Progenitor cell of endocrine pancreas (in vitro differentiated cells): ENCODE measurements at places on chromosomes 11 and 22.

DNA sequence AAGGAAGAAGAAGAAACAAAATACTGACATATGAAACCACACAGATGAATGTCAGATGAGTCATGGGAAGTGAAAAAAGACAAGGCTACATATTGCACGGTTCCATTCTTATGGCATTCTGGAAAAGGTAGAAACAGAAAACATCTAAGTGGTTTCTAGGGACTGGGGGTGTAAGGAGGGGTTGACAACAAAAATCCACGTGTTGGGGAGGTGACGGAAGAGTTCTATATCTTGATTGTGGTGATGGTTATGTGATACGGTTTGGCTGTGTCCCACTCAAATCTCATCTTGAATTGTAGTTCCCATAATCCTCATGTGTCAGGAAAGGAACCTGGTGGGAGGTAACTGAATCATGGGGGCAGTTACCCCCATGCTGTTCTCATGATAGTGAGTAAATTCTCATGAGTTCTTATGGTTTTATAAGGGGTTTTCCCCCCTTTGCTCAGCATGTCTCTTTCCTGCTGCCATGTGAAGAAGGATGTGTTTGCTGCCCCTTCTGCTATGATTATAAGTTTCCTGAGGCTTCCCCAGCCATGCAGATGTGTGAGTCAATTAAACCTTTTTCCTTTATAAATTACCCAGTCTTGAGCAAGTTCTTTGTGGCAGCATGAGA is 6.4 kb upstream of the ARFGAP3 start:
- no peak for DNase-seq

DNA sequence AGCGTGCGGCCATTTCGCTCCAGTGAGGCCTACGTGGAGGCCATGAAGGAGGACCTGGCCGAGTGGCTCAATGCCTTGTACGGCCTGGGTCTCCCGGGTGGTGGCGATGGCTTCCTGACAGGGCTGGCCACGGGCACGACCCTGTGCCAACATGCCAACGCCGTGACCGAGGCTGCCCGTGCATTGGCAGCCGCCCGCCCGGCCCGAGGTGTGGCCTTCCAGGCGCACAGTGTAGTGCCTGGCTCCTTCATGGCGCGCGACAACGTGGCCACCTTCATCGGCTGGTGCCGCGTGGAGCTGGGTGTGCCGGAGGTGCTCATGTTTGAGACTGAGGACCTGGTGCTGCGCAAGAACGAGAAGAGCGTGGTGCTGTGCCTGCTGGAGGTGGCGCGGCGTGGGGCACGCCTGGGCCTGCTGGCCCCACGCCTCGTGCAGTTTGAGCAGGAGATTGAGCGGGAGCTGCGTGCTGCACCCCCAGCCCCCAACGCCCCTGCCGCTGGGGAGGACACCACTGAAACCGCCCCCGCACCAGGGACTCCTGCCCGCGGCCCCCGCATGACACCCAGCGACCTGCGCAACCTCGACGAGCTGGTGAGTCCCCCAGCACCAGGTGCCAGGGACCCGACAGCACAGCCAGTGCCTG is 1.8 kb downstream of the GAS2L1 start:
- DNase-seq: no peak

DNA sequence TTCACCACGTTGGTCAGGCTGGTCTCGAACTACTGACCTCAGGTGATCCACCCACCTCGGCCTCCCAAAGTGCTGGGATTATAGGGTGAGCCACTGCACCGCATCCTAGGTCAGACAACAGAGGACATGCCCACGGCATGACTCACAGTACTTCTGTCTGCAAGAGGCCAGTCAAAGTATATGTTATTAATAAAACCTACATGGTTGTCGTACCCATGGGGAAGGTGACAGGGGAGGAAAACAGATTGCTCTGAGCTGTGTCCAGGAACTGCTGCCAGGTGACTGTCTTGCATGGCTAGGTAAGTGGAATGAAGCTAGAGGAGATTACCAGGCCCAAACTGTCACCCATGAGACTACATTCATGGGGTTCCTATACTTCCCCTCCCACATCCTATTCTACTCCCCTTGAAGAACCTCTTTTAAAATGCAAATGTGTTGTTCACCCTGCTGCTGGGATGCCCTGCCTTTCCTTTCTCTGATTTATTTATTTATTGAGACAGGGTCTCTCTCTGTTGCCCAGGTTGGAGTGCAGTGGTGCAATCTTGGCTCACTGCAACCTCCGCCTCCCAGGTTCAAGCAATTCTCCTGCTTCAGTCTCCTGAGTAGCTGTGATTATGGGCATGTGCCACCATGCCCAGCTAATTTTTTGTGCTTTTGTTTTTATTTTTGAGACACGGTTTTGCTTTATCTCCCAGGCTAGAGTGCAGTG is 2.0 kb upstream of the NLRX1 start:
- DNase-seq: no peak

- no peak for DNase-seq
Observed at GRCh38 chr22:23072911-23073491, 2.7 kb downstream of the GNAZ start.

DNA sequence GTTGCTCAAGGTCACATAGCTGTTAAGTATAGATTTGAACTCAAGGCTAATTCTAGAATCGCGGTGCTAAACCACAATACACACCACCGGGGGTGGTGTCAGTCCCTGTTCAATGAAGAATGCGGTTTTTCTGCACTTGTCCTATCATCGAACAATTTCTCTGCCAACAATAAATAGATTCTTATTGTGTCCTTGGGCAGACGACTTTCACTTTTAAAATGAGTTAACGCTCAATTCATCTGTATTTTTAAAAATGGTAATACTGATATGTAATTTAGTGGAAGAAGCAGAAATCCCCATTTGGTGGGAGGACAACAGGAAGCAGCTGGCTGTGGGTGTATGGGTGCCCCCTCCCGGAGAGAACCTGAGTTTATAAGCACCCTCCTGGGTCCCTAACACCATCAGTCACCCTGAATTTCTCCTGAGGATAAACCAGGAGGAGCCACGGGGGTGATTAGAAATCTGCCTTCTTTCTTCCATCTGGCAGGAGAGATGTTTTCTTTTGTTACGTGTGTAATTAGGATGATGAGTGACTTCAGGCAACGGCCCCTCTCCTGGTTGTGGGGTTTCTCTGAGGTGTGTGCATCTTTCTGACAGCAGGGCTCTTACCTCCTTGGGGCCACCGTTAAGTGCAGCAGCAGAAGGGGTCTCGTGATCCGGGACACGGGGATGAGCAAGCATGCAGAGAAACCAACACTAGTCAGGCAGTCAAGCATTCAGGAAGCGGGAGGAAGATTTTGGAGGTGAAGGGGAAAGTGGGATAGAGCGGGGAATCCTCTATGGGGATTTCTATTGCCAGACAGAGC is 87.7 kb downstream of the GRAMD1B start:
- DNase-seq: no peak

DNA sequence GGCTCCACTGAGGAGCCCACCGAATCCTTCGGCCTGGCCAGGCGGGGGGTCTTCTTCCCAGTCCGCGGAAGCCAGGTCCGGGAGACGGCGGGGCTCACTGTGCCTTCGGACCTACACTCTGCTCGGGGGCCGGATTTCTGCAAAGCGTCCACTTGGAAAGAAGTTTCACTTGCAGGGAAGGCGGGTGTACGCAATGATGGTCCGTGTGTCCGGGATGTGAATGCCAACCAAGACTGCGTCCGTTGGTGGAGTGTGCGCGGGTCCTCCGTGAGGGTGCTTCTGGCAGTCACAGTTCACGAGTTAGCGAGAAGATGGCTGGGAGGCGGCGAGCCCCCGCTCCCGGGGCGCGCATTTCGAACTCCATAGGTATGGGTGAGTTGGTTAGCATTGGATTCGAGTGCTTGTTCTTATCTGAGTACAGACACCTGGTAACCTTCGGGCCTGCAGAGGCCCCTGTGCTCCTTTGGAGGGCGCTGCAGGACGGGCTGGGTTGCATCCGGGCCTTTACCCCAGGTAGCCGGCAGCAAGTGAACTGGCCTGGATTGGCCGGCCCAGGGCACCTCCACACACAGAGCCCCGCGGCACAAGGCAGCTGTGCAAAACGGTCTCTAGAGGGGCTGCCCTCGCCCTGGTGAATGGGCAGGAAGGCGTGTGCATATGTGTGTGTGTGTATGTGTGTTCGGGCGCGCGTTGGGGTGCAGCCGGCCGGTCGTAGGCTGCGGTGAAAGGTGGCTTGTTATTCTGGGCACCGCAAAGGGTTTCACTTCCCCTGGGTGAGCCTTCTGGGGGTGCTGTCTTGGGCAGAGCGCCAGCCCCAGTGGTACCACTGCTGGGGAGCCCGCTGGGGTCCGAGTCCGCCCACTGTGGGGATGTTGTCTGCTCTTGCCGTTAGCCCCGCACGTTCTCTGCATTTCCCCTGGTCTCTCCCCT is 13.3 kb upstream of the CYP2R1 start:
- no peak for DNase-seq

DNA sequence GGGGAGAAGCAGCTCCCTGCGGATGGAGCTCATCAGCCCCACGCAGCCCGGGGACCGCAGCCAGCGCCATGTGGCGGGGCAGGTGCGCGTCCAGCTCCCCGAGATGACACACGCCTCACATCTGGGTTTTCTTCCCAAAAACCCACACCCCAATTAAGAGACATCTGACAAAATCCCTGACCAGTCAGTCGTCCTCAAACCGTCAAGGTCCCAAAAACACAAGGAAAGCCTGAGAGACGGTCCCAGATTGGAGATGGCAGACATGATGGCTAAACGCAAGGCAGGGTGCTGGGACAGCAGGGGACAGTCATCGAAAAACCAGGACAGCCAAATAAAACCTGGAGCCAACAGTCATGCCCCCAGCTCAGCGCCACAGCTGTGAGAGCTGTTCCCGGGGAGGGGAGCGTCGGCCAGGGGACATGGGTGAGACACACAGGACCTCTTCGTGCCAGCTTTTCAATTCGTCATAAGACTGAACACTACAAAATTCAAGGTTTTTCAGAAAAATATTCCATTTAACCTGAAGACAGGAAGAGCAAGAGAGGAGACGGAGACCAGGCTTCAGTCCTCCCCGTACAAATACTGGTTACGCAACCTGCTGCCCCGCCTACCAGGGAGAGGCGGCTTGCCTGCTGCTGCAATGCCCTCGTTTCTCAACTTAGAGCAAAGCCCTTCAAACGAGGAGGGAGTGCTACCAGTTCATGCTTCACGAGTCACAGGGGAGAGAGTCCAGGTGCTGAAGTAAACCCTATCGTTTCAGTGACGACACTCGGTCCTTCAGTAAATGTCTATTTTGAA is 10.5 kb downstream of the TOLLIP start:
- DNase-seq: no peak

GRCh38 chr11:44773351-44773965 is 46.7 kb downstream of the TSPAN18 start:
- DNase-seq: no peak

GRCh38 chr11:128039140-128040021 is 548.0 kb downstream of the ETS1 start:
- no peak for DNase-seq

GRCh38 chr11:24068197-24068596 is 428.7 kb upstream of the LUZP2 start:
- DNase-seq: no peak

DNA sequence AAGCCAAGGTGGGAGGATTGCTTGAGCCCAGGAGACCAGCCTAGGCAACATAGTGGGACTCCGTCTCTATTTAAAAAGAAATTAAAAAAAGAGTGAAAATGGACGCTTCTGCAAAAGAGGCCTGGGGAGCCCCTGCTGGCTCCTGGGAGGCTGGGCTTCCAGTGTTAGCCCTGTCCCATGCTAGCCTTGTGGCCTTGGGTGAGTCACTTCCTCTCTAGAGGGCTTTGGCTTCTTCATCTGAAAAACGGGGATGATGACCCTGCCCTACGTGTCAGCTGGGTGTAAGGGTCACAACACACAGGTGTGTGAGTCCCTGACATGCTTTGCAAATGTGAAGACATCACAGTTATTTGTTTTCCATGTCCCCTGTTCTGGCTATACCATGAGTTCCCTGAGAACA is 32.8 kb downstream of the FAM227A start:
- no peak for DNase-seq

DNA sequence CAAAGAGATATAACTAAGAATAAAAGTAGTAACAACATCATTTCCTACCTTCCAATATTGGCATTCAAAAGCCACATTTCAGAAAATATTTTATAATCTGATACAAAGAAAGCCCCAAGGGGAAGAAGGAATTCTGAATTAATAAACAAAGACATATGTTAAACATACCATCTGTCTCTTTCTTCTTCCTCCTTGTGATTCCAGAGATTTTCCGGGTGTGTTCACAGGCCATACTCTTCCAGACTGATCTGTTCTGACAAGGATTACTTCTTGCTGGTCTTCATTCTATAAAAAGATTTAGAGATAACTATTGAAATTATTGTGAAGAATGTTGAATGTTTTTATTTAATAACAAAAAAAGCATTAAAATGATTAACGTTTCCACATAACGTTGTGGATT is 65.0 kb downstream of the CWF19L2 start:
- DNase-seq: no peak

DNA sequence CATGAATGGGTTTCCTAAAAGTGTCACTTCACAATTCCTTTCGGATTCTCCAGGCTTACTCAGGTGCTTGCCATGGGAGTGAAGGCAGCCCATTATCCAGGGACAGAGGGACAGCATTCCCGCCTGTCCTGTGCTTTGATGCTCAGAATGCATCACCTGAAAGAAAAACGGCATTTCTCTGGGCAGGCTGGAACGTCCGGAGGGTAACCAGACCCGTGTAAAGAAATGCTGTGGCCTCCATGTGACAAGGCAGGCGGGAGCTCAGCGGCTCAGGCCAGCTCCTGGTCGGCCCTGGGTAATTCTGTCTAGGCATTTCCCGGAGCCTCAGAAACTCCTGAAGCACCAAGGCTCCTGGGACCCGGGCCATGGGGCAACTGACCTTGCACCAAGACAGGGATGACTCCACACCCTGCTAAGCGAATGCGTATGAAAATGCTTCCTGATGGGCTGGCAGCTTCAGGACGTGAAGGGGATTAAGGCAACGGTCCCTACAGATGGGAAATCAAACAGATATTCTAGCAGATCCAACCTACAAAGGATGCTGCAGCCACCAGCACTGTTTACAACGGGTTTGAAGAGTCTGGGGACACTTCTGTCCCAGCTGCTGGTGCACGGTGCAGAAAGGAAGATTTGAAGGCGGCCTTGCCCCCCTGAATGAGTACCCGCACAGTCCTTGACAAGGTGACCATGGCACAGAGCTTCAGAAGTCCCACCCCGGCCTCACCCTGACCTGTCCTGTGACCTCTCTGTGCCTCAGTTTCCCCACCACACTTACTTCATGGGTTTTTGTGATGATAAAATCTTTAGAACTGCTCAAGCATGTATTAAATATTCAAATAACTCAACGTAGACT is 13.6 kb upstream of the FGF3 start:
- DNase-seq: no peak

DNA sequence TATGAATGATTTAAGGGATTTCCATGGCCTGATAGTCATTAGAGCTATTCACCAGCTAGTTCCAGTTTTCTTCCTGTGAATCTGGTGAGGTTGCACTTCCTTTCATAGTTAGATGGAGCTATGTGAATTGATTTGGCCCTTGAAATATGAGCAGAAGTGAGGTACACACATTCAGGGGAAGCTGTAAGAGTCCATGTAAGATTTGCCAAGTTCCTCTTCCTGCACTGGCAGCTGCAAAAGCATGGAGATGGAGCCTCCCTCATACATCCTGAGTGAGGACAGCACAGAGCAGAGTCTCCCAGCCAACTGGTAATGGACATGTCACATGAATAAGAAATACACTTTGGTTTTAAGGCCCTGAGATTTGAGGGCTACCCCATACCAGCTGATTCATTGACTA is 111.7 kb downstream of the CD44 start:
- DNase-seq: no peak
